ENCODE measurements at places on chromosomes 1 and 21.

- DNase-seq, result no peak
These were observed 2.0 kb downstream of the ZDHHC18 start for GRCh38 chr1:26828411-26828991.

- DNase-seq, result no peak
These were observed 108.2 kb downstream of the FOXD2 start for GRCh38 chr1:47545912-47546483.

DNA sequence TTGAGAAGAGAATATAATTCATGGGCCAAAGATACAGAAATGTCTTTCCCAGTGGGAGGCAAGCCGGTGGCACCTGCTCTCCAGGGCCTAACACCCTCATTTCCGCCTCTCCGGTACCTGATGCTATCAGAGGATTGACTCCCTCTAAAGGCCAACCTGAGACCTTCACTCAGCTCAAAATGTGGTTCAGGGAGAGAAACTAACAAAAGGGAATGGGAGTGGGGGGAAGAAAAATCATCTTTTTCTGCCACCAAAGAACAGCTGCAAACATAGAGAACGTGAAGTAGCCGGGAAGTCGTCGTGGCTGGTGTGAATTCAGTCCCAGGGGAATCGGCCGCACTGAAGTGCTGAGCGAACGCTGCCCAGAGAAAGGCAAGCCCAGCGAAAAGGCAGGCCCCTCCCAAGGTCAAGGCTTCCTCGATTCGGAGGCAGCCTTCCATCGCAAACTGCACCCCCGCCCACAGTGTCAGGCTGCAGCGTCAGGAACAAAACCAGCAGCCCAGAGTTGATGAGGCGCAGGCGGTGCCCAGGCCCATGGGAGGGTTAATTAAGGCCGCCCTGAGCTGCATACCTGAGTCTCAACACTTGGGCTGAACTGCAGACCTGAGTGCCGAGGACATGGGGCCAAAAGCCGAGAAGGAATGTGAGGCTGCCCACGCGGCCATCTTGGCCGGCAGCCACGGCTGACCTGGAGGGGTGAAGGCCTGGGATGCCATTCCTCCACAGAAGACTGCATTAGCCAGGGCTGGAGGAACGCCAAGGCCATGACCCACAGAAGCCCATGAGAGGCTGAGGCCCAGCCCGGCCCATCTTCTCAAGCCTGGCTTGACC lies 160.2 kb downstream of the PSMG1 start:
- no peak for DNase-seq

DNA sequence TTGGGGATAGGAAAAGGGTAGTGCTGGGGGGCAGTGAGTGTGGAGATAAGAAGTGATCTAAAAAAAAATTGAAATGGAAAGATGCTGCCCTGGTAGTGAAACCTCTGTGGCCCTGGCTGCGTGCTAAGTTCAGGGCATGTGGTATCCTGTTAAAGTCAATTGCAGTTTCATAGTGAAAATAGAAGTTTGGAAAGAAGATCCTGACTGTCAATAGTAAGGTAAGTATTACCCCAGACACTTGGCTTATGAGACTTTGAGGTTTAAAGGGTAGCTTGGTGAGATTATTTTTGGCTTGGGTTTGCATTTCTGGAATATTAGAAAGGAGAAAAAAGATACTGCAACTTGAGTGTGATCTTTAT lies 6.8 kb downstream of the ARID1A start:
- DNase-seq, result no peak

GRCh38 chr21:36948686-36949085 lies 17.8 kb downstream of the HLCS start:
- no peak for DNase-seq

- no peak for DNase-seq
These were observed 414.3 kb upstream of the NR5A2 start for GRCh38 chr1:199612976-199613774.

DNA sequence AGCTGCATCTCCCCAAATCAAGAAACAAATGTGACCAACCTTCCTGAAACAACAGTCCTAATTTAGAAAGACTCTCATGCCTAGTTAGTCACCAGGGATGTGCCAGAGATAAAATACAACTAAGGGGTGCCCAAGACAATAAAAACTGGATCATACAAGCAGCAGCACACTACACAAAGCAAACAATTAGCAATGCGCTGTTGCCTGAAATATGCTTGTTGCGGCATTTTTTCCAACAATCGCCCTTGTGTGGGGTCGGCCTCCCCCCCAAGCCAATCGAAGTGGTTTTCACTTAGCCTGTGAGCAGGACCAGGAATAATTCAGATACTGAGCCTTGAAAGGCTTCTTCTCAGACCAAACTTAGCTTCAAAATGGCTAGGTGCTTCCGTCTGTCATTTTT lies 1.4 kb upstream of the STMN1 start:
- no peak for DNase-seq

DNA sequence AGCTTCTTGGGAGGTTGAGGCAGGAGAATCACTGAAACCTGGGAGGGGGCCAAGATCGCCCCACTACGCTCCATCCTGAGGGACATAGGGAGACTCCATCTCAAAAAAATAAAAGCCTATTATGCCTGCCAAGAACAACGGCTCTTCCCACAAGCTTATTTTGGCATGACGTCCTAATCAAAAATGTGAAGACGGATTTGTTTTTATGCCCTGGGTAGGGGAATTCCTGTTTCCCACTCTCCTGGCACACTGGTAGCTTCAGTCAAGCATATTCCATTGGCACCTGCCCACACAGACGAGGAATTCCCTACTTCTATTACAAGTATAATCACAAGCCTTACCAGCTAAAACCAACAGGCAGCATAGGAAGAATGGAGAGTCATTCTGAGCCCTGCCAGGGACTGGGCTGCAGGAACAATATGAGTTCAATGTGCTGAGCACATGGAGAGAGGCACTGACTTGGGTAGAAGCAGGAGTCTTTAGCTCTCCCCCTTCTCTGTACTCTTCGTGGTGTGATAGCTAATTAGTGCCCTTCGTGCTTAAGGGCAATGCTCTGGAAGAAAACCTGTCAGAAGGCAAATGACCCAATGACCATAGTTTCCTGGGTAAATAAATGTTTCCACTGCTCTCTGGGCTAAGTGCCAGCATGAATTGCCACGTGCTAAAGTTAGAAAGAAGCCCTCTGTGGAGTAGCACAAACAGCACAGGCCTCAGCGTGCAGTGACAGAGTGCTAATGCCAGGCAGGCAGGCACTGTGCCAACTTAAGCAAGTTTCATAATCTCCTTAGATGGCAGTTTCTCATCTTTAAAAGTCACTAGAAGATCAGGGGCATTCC lies 16.8 kb downstream of the TNFSF4 start:
- no peak for DNase-seq

GRCh38 chr21:36477001-36477400 lies 2.9 kb downstream of the CLDN14 start:
- DNase-seq, result no peak

- DNase-seq, result no peak
These were observed 112.3 kb downstream of the OMA1 start for GRCh38 chr1:58434181-58434580.

DNA sequence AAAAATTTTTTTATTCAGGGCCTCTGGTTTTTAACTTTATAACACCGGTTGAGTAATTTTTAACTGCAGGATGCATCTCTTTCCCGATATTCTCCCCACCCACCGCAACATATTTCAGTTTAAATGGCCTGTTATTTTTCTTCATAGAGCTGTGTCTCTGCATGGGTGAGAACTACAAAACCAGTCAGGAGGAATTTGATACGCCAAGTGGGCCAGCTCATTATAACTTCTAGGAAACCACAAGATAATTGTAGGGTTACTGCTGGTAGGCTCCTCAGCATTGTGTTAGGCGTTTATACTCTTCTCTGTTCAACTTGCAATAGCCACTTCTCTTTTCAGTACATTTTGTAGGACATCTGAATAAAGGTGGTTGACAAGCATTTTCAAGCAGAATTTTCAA lies 169.7 kb downstream of the PBX1 start:
- DNase-seq, result no peak

DNA sequence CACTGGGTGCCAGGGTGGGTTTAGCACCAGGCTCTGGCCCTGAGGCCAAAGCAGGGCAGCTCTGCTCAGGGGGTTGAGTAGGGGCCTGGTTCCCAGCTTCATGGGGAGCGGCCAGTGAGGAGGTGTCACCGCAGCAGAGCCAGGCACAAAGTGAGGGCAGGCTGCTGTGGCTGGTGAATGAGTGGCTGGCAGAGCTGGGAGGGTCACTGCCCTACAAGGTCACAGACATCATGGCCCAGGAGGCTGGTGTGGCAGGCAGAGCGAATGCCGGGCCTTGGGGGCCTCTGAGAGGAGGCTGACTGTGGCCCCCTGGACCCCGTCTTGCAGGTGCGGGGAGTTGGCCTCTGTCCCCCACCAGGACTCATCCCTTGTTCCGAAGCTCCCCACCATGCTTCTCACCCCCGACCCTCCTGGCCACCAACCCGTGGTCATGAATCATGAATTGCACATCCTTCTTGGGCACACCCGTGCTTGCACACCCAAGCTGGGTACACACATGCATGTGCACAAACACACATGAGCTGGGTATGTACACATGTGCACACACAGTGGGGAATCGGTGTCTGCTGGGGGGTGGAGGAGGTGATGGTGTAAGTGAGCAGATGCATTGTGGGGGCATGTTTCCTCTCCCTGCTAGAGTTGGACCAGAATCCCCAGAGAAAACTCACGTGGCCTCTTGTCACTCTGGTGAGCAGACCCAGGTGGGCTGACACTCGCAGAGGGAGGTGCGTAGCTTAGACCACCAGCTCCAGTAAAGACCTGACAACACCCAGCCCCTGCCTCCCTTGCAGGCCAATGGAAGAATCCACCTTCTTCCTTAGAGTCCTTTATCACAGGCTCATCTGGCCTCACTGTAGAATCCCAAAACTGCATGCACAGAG lies 4.8 kb upstream of the GNB1 start:
- DNase-seq, result no peak

DNA sequence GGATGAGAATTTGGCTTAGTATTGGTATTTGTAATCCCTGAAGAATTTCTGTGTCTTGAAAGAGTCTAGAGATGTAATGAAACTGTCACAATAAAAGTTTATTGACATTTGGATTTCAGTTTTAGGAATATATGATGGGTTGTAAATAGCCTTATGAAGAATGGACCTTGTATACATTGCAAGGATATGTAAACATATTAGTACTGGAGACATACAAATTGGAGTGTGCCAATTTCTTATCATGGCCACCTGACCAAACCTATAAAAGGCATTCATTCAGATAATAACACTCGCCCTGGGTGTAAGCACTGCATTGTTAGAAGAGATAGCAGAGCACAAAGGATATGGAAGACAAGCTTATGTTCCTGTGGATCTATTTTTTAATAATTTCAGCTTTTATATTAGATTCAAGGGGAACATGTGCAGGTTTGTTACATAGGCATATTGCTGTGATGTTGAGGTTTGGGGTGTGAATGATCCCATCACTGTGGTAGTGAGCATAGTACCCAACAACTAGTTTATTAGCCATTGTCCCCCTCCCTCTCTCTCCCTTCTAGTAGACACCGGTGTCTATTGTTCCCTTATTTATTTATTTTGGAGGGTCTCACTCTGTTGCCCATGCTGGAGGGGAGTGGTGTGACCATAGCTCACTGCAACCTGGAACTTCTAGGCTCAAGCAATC lies 8.6 kb downstream of the S1PR1 start:
- DNase-seq, result no peak

GRCh38 chr21:46286648-46287002 lies 483 bp downstream of the YBEY start:
- no peak for DNase-seq

DNA sequence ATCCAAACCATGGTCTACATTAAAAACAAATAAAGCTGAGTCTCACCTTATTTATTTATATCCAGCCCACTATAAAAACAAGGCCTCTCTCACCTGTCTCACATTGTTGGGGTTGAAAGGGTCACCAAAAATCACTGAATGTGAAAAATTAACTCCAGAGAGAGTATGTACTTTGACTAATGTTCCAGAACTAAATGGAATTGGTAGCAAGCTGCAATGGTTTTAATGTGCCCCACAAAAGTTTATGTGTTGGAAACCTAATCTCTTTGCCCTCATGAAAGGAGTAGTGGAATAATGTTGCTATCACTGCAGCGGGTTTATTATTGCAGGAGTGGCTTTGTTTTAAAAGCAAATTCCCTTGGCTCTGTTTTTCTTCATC lies 230.3 kb downstream of the LTN1 start:
- DNase-seq, result no peak

DNA sequence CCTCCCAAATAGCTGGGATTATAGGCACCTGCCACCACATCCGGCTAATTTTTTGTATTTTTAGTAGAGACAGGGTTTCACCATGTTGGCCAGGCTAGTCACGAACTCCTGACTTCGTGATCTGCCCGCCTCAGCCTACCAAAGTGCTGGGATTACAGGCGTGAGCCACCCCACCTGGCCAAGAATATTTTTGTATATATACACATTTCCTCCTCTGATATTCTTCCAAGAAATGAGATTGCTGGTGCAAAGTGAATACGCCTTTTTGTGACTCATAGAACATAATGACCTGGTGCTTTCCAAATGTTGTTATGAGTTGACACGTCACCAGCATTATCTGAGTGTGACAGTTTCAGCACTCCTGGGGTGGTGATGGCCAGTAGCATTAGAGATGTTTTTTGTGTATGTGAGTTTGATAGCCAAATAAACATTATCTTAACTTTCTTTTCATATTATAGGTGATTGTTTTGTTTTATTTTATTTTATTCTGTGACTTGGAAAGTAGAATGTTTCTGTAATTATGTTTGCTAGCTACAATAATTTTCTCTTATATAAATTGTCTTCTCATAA lies 54.9 kb downstream of the KCNK1 start:
- no peak for DNase-seq

- no peak for DNase-seq
These were observed 2.8 kb downstream of the AGTRAP start for GRCh38 chr1:11738783-11739182.

DNA sequence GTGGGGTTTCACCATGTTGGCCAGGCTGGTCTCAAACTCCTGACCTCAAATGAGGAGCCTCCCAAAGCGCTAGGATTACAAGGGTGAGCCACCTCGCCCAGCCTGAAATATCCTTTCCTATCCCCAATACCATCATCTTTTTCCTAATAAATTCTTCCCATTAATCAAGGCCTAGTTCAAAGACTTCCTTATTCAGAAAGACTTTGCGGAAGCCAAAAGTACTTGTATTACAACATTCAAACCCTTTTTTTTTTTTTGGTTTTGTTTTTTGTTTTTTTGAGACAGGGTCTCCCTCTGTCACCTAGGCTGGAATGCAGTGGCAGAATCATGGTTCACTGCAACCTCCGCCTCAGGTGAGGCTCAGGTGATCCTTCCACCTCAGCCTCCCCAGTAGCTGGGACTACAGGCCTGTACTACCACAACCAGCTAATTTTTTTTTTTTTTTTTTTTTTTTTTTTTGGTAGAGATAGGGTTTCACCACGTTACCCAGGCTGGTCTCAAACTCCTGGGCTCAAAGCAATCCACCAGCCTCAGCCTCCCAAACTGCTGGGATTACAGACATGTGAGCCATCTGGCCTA lies 7.6 kb downstream of the SLC19A2 start:
- DNase-seq, result no peak

DNA sequence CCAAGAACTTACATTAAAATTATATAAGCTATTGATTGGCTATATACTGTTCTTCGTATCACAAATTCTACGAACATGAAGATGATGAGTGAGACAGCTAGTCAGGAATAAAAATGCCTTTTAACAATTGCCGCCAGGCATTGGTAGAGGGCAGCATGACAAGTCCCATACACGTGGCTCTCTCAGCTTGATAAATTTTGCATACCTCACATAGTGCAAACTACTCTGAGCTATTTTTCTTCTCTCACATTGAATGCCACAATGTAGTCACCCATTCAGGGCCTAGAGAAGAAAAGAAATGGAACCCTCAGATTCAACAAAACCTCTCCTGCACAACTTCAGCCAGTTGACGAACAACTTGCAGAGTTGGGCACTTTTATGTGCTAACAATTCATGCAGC lies 27.0 kb upstream of the FMO2 start:
- DNase-seq, result no peak

- DNase-seq, result no peak
These were observed 148.2 kb downstream of the DISC1 start for GRCh38 chr1:231774719-231775335.

Measured in stimulated activated CD8-positive, alpha-beta memory T cell treated with anti-CD3 and anti-CD28 coated beads, Interleukin-7, amount 100 ng/mL, for 24 hours (primary cell).